ENCODE measurements at places on chromosomes 12 and 14. TPM values are rescaled to one million over a fixed set of nuclear protein-coding genes. Genes with fewer than 3 reads are reported as not detected.
A peak's percentile ranks its signal among the peaks of the same experiment; 100 is the strongest.

- DNase-seq: no peak
- H3K4me3 ChIP-seq: no peak overlapping the region
- peaks cover 3% of the 10 kb centered on the region for H3K4me1 ChIP-seq
- H3K27me3 ChIP-seq: no peaks in the 10 kb centered on the region
- H3K36me3 ChIP-seq: no peaks in the 10 kb centered on the region
Measured at GRCh38 chr12:124440841-124441381, 126.5 kb downstream of the NCOR2 start.

The RNASE3 gene
- total RNA-seq: 0.38 TPM

DNA sequence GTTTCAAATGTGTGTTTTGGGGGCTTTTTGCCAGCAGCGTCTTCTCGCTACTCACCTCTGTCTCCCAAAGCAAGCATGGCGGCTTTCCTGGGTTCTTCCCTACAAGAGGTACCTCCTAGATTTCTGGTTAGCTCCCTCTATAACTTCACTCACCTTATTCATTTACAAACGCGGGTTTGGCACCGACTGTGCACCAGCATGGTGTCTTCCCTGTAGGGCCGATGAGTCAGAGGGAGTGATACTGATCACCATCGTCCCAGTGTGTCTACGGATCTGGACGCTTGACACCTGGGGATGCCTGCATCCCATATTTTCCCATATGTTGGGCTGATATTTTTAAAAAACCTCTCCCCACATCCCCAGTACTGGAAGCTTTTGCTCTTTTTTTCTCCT lies 8.0 kb upstream of the SERPINA12 start:
- H3K27me3 ChIP-seq: no peaks in the 10 kb centered on the region
- H3K36me3 ChIP-seq: no peaks in the 10 kb centered on the region
- no peak for DNase-seq
- no peak overlapping the region for H3K27ac ChIP-seq
- H3K4me3 ChIP-seq: no peak overlapping the region

DNA sequence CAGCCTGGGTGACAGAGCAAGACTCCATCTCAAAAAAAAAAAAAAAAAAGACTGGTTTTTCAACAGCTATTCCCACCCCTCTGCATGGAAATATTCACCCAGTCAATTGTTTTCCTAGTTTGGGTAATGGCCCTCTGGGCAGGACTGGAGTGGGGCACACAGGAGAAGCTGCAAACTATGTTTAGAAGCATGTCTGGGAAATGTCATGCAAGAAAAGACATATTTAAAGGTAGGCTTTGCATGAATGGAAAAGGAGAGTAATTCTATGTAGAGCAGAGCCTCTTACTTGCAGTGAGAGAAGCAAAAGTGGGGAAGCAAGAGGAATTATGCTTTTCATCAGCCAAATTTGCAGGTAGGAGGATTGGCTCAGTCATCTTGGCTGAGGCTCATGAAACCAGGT lies 276.5 kb upstream of the PLEKHG7 start:
- no peaks in the 10 kb centered on the region for H3K4me1 ChIP-seq
- DNase-seq: no peak
- no peaks in the 10 kb centered on the region for H3K27me3 ChIP-seq

DNA sequence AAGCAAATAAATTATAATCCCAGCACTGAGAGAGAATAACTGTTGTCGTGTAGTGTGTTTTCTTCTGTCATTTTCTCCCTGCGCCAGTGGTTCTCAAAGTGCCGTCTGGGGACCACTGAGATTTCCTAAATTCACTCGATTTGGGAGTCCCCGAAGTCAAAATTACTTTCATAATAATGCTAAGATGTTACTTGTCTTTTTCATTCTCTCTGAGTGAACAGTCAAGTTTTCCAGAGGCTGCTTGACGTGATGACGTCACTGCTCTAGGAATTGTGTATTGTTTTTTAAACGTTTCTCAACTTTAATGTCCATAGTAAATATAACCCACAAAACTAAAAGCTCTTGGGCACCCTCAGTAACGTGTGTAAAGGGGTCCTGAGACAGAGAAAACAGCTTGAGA lies 796 bp upstream of the POP5 start:
- no peaks in the 10 kb centered on the region for H3K4me1 ChIP-seq
- DNase-seq: no peak
- peaks cover 6% of the 10 kb centered on the region for H3K36me3 ChIP-seq

DNA sequence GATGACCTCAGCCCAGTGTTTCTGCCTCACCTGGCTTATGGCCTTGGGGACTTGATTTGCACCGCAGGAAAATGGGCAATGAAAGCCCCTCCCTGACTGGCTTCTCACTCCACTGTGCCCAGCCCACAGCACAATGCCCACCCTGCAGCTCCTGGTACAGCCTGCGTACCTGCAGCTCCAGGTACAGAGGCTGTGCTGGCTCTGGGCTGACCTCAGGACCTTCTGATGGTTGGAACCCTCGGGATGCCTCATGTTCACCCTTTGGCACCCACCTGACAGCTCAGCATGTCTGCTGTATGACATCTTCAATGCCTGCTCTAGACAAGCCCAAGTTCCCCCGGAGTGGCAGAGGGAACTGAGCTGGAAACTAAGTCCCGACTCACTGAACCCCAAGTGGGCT lies 87.1 kb downstream of the ALG10 start:
- no peak overlapping the region for H3K27ac ChIP-seq
- H3K27me3 ChIP-seq: no peaks in the 10 kb centered on the region
- DNase-seq: no peak
- no peaks in the 10 kb centered on the region for H3K36me3 ChIP-seq
- no peaks in the 10 kb centered on the region for H3K4me1 ChIP-seq
- H3K4me3 ChIP-seq: no peak overlapping the region

GRCh38 chr12:132218915-132219314 lies 74.7 kb downstream of the NOC4L start:
- peak; percentile 53 for DNase-seq
- H3K36me3 ChIP-seq: no peaks in the 10 kb centered on the region
- H3K4me1 ChIP-seq: no peaks in the 10 kb centered on the region
- no peak overlapping the region for H3K4me3 ChIP-seq

The EML5 gene
- 2.8 TPM for total RNA-seq

The MOAP1 gene
- total RNA-seq: 38.4 TPM

DNA sequence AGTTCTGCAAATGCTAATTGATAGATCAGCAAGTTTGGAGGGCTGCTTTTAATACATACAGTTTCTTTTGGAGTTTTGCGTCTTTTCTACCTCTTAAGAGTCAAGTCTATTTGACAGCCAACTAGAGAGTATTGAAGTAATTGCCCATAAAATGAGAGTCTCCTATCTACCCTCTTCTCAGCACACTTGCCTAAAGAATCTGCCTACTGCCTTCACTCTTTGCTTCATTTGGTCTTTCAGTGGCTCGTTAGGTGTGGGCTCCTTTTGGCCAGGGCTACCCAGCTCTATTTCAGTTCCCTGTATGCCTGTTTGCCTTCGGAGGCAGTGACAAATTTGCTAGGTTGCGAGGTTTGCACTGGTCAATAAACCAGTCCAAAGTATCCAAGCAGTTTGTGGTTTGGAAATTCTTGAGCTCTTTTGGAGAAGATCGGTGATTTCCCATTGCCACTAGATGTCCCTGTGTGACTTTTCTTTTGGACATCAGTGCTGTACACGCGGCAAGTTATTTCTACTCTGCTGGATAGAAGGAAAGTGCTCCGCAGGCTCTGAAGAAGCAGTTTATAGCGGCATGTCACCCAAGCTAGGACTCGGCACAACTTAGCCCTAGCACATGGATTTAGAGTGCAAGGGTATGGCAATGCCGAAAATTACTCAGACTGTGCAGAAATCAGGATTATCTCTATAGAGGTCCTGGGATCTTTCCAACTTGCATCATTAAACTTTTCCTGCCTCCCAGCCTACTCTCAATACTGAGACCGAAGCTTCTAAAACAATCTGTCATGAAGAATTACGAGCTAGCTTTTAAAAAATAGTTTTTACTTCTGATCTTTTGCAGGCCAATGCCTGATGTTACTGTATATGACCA lies 38.6 kb downstream of the MGST1 start:
- no peaks in the 10 kb centered on the region for H3K4me1 ChIP-seq
- no peaks in the 10 kb centered on the region for H3K27me3 ChIP-seq
- H3K27ac ChIP-seq: no peak overlapping the region
- DNase-seq: peak; percentile 74

All from kidney (tissue), 22 donors.